ENCODE measurements at places on chromosomes 4 and X.
A peak's percentile ranks its signal among the peaks of the same experiment; 100 is the strongest.

DNA sequence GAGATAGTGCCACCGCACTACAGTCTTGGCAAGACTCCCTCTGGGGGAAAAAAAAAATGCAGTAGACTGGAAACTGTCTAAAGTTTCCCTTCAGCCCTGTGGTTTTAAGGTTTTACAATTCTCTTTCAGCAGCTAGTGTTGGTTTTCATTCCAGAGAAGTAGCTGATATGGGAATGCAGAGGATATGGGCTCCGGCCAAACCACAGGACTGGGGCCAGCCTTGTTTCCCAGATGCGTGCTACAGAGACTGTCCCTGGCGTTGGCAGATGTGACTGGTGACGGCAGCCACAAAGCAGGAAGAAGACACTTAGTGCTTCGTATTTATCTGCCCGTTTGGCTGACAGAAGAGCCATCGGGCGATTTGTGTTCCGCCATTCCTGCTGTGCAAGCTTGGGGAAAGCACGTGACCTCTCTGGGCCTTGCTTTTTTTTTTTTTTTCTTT lies 43.2 kb downstream of the ZBTB49 start:
- no peak for DNase-seq

GRCh38 chr4:8192748-8193738 lies 6.0 kb upstream of the SH3TC1 start:
- no peak for DNase-seq

DNA sequence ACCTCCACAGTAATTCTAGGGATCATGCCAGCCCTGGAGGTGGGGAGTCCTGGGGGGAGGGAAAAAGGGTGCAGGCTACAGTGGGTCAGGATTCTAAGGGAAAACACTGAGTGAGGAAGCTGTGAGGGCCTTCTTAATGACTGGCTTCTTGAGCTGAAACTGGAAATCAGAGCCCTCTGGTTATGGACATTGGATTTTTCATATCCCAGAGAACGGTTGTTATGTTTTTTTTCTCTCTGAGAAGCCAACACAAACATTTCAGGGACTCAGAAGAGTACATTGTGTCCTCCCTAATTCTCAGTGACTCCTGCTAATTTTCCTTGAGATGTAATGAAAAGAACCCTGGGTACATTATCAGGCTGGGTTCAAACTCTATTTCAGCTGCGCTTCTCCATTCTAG lies 162.4 kb upstream of the PRDX4 start:
- DNase-seq, result no peak

DNA sequence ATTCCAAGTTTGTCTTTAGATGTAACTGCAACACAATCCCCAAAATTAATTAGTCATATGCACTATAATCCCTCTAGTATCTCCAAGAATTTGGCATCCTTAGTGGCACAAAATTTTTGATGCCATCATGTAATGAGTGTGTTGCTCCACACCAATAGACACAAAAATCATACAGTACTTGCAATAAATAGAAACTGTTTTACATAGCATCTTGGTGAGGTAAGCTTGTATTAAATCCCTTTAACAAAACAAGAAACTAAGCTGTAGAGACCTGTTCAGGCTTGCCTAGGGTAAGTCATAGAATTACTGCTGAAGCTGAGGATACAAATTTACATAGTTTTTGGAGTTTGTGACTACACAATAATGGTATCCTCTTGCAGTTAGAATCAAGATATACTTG lies 64.5 kb upstream of the PRSS12 start:
- DNase-seq, result no peak

DNA sequence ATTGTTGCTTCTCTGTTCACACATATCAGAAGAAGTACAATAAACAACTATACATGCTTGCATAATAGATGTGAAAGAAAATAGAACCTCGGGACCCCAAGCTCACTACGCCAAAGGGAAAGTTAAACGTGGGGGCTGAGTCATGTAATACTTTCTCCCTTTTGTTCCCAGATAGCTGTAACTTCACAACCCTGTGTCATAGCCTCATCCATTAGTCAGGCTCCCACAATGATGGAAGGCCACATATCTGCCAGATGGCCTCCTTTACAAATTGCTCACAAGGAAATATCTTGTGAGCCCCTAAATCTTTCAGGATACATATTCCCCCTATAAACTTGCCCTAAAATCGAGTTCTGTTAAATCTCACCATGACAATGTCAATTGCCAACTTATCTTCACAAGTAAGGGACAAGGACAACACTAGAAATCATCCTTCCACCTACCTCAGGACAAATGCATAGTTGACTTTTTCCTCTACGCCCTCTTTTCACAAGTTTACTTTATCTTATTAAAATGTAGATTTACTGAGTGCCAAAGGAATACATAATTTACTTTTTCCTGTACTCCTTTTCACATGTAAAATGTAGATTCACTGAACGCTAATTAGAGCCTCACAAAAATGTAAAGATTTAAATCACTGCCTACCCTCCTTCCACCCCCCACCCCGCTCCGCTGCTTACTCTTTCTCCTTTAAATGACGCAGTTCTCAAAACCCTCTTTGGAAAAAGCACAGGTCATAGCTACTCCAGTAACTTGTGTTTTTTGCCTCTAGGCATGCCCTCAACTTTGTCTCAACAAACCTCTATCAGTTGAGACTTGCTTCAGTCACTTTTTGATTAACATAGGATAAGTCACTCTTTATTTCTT lies 477.1 kb downstream of the DTHD1 start:
- no peak for DNase-seq

DNA sequence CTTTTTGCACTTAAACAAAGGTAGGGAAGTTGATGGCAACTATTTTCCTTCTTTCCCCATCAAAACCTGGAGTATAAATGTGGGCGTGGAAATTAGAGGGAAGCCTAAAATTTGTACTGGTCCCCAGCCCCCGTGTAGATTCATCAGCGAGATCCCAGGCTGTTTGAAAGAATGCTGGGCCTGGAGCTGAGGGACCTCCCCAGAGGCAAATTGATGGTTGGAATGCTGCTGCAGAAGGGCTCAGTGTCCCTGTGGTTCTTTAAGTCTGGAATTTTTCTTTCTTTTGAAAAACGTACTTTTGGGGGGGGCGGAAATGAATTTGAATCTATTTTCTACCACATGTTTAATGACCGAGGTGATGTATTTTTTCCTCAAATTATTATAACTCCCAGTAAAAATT lies 197.2 kb downstream of the CBR4 start:
- no peak for DNase-seq

DNA sequence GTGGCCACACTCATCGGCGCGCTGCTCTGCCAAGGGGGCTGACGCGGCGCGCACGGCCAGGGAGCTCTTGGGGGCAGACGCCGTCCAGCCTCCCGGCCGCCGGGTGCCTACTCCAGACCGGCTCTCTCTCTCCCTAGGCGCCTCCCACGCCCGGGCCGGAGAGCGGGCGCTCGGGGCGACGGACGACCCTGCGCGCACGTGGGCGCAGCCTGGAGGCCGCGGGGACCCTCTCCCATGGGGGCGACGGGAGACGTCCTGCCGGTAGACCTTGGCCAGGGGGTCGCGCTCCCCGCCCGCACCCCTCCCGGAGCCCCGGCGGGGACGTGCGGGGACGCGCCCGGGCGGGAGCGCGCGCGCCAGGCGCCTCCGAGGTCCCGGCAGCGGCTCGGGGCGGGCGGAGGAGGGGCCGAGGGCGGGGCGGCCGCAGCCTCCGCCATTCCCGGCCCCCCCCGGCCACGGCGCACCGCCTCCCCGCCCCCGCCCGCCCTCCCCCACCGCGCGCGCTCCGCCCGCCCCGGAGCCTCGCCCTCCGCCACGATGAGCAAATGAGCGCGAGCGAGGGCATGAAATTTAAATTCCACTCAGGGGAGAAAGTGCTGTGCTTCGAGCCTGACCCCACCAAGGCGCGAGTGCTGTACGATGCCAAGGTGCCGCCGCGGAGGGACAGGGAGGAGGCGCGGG lies at the start of gene MSL3:
TSS of gene MSL3 (plus strand) at position 519 of the 681 bp plus-strand sequence. CDS start at position 546, 27 bp downstream.
- peak; percentile 10 for DNase-seq

DNA sequence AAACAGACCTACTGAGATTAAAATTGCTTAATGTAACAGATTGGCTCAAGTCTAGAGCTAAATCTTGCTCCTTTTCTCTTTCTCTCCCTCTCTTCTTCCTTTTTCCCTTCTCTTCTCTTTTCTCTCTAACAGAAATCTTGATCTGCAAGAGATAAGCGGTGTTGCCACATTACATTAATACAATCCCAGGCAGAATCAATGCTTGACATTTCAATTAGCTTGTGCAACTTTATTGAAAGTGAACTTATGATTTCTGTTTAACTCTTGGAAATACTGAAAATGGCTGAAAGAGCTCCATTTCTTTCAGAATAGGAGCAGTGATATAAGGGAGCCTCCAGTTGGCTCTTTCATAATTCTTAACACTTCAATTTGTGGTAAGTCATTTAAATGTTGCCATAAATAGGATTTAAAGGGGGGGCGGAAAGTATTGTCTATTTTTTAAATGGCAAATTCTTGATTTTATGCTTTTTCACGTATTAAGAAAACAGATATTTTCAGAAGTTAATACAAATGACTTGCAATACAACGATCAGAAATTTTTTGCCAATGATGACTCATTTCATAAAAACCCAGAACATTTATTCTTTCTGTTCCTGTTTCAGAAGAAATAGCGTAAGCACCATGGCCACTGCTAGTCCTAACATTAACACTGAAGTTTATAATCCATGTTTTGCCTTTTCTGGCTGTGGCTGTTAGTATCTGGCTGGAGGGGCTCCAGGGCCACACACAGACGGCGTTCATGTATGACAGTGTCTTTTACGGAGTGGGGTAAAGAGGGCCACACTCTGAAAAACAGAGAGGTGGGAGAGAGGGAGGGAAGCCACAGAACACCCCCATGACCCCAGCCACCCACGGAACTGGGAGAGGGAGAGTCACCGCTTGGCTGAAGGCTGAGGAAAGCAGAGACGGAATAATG lies 115.7 kb upstream of the FAT1 start:
- DNase-seq, result no peak

- peak; percentile 35 for DNase-seq
Measured at GRCh38 chrX:13092455-13092941, 48.1 kb upstream of the FAM9C start.
